ENCODE measurements at places on chromosomes 6 and 20.

GRCh38 chr6:159095616-159096015 lies 50.8 kb upstream of the TAGAP start:
- no peak for DNase-seq

DNA sequence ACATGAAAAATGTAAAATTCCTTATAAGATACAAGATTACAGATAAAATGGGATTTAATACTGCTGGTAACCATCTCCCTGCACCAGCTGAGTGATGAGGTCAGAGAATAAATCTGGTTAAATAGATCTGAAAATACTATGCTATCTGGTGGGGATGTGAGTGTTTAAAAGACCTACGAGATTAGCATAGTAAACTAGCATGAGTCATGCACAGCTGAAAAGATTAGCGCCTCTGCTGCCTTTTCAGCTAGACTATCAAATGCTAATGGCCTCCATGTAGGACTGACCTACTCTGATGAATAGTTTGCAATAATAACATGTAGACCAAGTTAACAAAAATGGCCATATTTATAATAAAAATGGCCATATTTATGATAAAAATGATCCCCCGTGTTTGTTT lies 553.3 kb downstream of the C6orf118 start:
- no peak for DNase-seq

GRCh38 chr6:33807606-33808005 lies 3.8 kb upstream of the MLN start:
- no peak for DNase-seq

GRCh38 chr20:1005452-1006027 lies 3.4 kb upstream of the RSPO4 start:
- peak; percentile 69 for DNase-seq

GRCh38 chr20:57655809-57656155 lies 35.6 kb upstream of the ZBP1 start:
- DNase-seq: no peak

DNA sequence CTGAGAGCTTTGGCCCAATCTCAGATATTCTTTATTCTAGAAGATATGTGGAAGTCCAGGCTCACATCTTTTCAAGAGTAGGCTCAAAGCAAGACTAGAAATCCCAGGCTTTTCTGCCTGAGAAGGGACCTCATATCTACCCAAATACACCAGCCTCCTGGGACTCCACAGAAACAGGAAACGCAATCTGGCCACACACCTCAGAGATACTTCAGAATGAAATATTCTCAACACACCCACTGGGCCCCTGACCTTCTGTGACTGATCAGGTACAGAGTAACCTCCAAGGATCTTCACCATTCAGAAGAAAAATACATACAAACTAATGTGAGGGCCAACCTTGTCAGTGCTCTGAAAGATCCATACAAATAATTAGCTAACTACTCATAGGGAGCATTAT lies 183.2 kb downstream of the HIVEP2 start:
- no peak for DNase-seq

Data from ELF-1 (cell line).